ENCODE measurements at places on chromosomes 6 and 20. TPM values are rescaled to one million over a fixed set of nuclear protein-coding genes. Genes with fewer than 3 reads are reported as not detected.

DNA sequence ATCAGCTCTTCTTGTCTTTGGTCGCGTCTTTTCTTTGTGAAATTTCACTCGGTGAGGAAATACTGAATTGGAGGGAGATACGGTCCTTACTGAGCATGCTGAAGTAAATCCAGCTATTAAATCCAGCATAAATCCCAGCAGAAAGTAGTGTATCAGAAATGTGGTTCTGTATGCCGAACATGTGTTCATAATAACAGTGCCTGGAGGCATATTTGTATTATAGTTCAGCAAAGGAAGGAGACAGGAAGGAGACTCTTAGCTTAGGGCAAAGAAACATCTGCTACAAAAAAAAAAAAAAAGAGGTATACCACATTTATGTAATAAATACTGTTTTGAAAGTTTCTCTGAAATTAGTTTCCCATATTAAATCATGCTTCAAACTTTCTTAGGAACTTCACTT lies 211.8 kb downstream of the PLCB4 start:
- no peak for DNase-seq

GRCh38 chr20:50731930-50732690 lies 730 bp downstream of the PARD6B start:
- DNase-seq = no peak

DNA sequence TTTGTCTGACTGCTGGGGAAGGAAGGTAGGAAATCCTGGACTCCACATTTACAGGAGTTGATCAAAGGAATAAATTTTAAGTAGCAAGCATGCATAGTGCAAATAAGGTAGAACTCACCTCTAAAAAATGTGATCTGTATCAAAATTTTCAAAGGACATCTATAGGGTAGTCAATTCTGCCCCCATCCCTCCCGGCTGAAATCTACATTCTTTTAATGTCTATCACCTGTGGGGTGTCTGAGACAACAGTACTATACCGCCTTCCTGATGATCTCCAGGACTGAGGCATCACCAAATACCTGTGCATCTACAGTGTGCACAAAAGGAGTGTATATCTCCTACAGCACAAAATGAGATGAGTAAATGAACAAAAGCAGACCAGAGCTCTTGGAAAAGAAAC lies 19.9 kb downstream of the CPNE1 start:
- DNase-seq = no peak

GRCh38 chr6:67683960-67684359 lies 951.1 kb upstream of the ADGRB3 start:
- DNase-seq = no peak

GRCh38 chr6:36309203-36309602 lies 27.5 kb downstream of the BNIP5 start:
- no peak for DNase-seq

TGM2 gene
- 408 TPM for total RNA-seq

ATP9A gene
- 75.5 TPM for total RNA-seq

TMC2 gene
- not detected for total RNA-seq

OPN5 gene
- total RNA-seq = not detected
